Cardiac muscle cell (in vitro differentiated cells and primary cell): ENCODE measurements at places on chromosomes 1 and 21. TPM values are rescaled to one million over a fixed set of nuclear protein-coding genes. Genes with fewer than 3 reads are reported as not detected.

- no peaks in the 10 kb centered on the region for H3K4me1 ChIP-seq
- H3K27ac ChIP-seq, result no peak overlapping the region
- no peak for DNase-seq
- no peak overlapping the region for H3K4me3 ChIP-seq
- H3K27me3 ChIP-seq, result no peaks in the 10 kb centered on the region
Observed at GRCh38 chr1:145758575-145758974, 39.3 kb downstream of the CD160 start.

GUCA2B gene
- total RNA-seq, result not detected in 2 replicates

DNA sequence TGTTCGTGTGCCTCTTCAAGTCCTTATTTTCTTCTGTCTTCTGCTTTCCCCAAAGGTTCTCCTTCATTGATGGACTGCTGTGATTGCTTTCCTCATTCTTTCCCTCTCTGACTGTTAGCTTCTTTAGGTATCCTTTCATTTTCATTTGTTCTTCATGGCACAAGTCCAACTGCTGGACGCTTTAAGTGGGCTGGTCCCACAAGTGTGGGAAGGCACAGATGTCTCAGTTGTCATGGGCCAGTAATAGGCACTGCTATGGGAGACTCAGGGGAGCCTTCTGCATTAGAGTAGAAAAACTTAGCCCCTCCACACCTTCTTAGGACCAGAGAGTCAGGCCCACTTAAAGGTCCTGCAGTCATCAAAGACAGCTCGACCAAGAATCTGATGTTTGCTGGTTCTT lies 122.3 kb upstream of the C1orf105 start:
- no peak overlapping the region for H3K4me3 ChIP-seq
- H3K27ac ChIP-seq, result no peak overlapping the region
- H3K36me3 ChIP-seq, result no peaks in the 10 kb centered on the region
- DNase-seq, result no peak
- H3K4me1 ChIP-seq, result no peaks in the 10 kb centered on the region

LPAR3 gene
- total RNA-seq, result 8.9 and 11.1 TPM in 2 replicates

DNA sequence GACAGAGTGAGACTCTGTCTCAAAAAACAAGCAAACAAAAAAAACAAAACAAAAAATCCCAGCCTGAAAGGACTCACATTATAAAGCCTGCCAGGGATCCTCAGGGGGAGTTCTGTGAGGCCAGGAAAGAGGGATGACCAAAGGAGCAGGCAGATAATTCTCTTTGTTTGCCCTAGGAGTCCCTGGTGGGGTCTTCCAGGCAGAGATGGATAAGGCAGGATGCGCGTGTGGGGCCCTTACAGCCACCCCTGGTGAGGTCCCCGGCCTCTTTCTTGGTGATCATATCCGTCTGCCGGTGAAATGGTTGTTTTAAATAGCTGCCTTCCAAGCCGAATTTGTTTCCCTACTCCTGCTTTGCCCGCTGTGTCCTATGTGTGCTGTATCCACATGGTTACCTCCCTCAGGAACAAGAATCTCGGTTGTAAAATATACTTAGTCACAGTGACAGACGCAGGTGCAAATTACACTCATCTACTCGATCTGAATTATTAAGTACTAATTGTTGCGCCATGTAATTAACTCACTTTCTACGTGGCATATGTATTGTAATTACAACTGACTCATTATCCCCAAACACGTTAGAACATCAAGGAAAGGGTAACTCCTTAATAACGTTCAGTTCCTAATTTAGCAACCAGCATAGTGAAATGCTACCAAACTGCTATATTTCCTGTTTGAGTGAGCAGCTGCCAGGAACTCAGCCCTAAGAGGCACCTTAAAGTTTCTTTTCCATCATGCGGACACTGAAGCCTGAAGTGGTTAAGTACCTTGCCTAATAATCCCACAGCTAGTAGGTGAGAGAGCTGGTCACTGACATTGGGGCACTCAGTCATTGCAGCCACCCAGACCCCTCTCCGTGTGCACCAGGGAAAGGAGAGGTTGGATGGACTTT lies 106.4 kb downstream of the ZSCAN20 start:
- H3K27me3 ChIP-seq, result no peaks in the 10 kb centered on the region
- DNase-seq, result no peak
- peaks cover 6% of the 10 kb centered on the region for H3K4me1 ChIP-seq
- H3K27ac ChIP-seq, result no peak overlapping the region
- H3K36me3 ChIP-seq, result no peaks in the 10 kb centered on the region

GRCh38 chr1:241799416-241799815 lies 48.6 kb upstream of the EXO1 start:
- H3K27me3 ChIP-seq, result no peaks in the 10 kb centered on the region
- DNase-seq, result no peak
- H3K36me3 ChIP-seq, result no peaks in the 10 kb centered on the region

- no peak overlapping the region for H3K27ac ChIP-seq
- no peak for DNase-seq
- H3K4me1 ChIP-seq, result no peaks in the 10 kb centered on the region
- H3K27me3 ChIP-seq, result no peaks in the 10 kb centered on the region
- no peak overlapping the region for H3K4me3 ChIP-seq
- H3K36me3 ChIP-seq, result peaks cover 4% of the 10 kb centered on the region
Observed at GRCh38 chr21:43006874-43007208, 32.5 kb downstream of the PKNOX1 start.

GRCh38 chr1:197027359-197027758 lies 39.7 kb downstream of the F13B start:
- no peak overlapping the region for H3K27ac ChIP-seq
- no peak for DNase-seq
- no peak overlapping the region for H3K4me3 ChIP-seq
- H3K4me1 ChIP-seq, result no peaks in the 10 kb centered on the region
- H3K36me3 ChIP-seq, result no peaks in the 10 kb centered on the region

GRCh38 chr1:91651661-91652071 lies 151.0 kb downstream of the CDC7 start:
- DNase-seq, result no peak
- no peak overlapping the region for H3K27ac ChIP-seq
- no peak overlapping the region for H3K4me3 ChIP-seq
- H3K27me3 ChIP-seq, result no peaks in the 10 kb centered on the region

SMPDL3B gene
- 6.0 and 8.9 TPM in 2 replicates for total RNA-seq

- DNase-seq, result peak; percentile 89
- no peak overlapping the region for H3K27ac ChIP-seq
- no peaks in the 10 kb centered on the region for H3K36me3 ChIP-seq
- H3K27me3 ChIP-seq, result no peaks in the 10 kb centered on the region
- H3K4me3 ChIP-seq, result no peak overlapping the region
Observed at GRCh38 chr1:79603843-79604242, 597.3 kb upstream of the ADGRL4 start.

- H3K4me3 ChIP-seq, result no peak overlapping the region
- H3K4me1 ChIP-seq, result no peaks in the 10 kb centered on the region
- no peaks in the 10 kb centered on the region for H3K36me3 ChIP-seq
- H3K27ac ChIP-seq, result no peak overlapping the region
- DNase-seq, result no peak
Observed at GRCh38 chr1:190812996-190813395, 335.3 kb upstream of the BRINP3 start.

DNA sequence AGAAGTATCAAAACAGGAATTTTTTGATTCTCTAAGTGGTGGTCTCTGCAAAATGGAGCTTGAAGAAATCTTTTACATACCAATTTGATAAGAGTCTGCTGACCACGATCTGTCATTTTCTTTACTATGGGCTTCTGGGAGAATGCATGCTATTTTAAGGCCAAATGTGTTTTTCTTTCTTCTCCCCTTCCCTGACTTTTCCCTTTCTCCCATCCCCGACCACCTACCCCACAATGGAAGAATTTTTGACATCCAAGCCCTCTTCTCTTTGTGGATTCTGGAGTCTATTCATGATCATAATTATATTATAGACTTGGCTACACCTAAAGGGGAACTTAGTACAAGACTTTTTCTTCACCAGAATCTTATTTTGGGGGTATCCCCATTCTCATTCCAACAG lies 31.3 kb downstream of the CNIH4 start:
- peaks cover 48% of the 10 kb centered on the region for H3K36me3 ChIP-seq
- peaks cover 13% of the 10 kb centered on the region for H3K4me1 ChIP-seq
- H3K27me3 ChIP-seq, result no peaks in the 10 kb centered on the region
- no peak overlapping the region for H3K4me3 ChIP-seq
- peak overlapping the region; percentile 81 for H3K27ac ChIP-seq

YARS1 gene
- total RNA-seq, result 77.9 and 80.3 TPM in 2 replicates

DNA sequence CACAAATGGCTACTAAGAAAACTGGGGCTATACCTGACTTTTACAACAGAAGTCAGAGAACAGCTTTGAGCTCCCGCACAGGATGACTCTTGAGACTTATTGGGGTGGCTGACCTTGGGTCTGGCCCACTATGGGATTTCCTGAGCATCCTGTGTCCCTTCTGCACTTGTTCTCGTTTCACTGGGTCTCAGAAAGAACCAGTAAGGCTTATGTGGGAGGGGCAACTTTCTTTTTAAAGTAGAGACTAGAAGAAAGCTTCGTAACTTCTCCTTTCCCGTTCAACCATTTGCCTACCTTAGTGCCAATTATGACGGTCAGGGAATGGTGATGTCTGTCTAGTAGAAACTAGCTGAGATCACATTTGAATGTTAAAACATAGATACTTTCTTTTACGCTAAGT lies 59.5 kb upstream of the C1orf105 start:
- no peak overlapping the region for H3K4me3 ChIP-seq
- no peaks in the 10 kb centered on the region for H3K36me3 ChIP-seq
- H3K27ac ChIP-seq, result no peak overlapping the region
- DNase-seq, result no peak
- H3K27me3 ChIP-seq, result no peaks in the 10 kb centered on the region

GRCh38 chr1:110390692-110391245 lies at the start of gene SLC16A4:
SLC16A4 (minus strand) TSS chr1:110391026; CDS start chr1:110389323, 1,703 bp downstream.
- no peak within 1 kb of the TSS for H3K4me3 ChIP-seq
- no peaks in the 10 kb centered on the region for H3K36me3 ChIP-seq
- no peak within 1 kb of the TSS for H3K27ac ChIP-seq
- H3K4me1 ChIP-seq, result no peaks in the 10 kb centered on the region
- no peaks in the 10 kb centered on the region for H3K27me3 ChIP-seq
- no peak for DNase-seq

SLC22A15 gene
- 2.3 and 2.7 TPM in 2 replicates for total RNA-seq

- H3K4me3 ChIP-seq, result no peak overlapping the region
- peaks cover 100% of the 10 kb centered on the region for H3K27me3 ChIP-seq
- no peaks in the 10 kb centered on the region for H3K36me3 ChIP-seq
- no peak for DNase-seq
- H3K27ac ChIP-seq, result no peak overlapping the region
- no peaks in the 10 kb centered on the region for H3K4me1 ChIP-seq
Observed at GRCh38 chr21:35096959-35097358, 47.9 kb upstream of the RUNX1 start.

- DNase-seq, result no peak
- H3K36me3 ChIP-seq, result no peaks in the 10 kb centered on the region
Observed at GRCh38 chr1:205267306-205267902, 39.7 kb downstream of the TMCC2 start.

VASH2 gene
- total RNA-seq, result 3.4 and 5.9 TPM in 2 replicates

GDAP2 gene
- total RNA-seq, result 5.7 and 16.5 TPM in 2 replicates

PADI3 gene
- total RNA-seq, result 0.04 and 0.24 TPM in 2 replicates

FCRL2 gene
- not detected in 2 replicates for total RNA-seq

DNA sequence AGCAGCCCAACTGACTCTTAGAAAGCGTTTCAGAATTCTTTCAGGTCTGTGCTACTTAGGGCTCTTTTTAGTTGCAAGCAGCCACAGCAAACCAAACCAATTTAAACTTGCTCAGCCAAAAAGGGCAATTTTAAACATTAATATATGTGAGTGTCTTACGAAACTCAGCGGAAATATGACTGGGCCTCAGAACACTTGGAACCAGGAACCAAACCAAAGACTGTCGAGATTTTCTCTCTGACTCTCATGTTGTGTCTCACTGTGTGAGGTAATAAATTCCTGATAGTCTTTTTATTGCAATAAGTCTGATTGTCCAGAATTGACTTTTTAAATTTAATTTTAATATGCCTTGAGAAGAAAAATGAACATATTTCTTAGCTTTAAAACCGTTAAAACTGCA lies 122.3 kb downstream of the SYF2 start:
- H3K27me3 ChIP-seq, result no peaks in the 10 kb centered on the region
- no peaks in the 10 kb centered on the region for H3K4me1 ChIP-seq
- H3K36me3 ChIP-seq, result no peaks in the 10 kb centered on the region
- no peak overlapping the region for H3K27ac ChIP-seq

RGSL1 gene
- not detected in 2 replicates for total RNA-seq

CFHR4 gene
- not detected in 2 replicates for total RNA-seq

TMEM54 gene
- total RNA-seq, result 30.3 and 61.6 TPM in 2 replicates

GRCh38 chr21:33734291-33734690 lies 92.0 kb downstream of the ITSN1 start:
- H3K4me1 ChIP-seq, result peaks cover 69% of the 10 kb centered on the region
- no peak for DNase-seq
- H3K27me3 ChIP-seq, result no peaks in the 10 kb centered on the region
- no peaks in the 10 kb centered on the region for H3K36me3 ChIP-seq

DNA sequence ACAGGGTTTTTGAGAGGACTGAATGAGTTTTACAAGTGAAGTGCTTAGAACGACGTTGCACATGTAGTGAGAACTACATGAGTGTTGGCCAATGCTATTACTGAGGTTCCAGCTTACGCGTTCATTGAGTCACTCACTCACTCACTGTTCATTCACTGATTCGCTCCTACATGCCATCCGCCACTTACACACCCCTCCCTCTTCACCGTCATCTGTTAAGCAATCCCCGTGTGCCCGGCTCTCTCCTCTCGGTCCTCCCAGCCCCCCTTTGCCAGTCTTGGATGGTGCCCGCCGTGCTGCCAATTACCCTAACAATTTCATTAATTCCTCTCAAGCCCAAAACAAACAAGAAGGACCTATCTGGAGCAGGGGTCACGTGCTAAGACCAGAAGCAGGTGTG lies 27.3 kb upstream of the EPHA2 start:
- H3K4me1 ChIP-seq, result peaks cover 7% of the 10 kb centered on the region
- DNase-seq, result peak; percentile 83
- H3K27me3 ChIP-seq, result no peaks in the 10 kb centered on the region
- no peak overlapping the region for H3K4me3 ChIP-seq

DNA sequence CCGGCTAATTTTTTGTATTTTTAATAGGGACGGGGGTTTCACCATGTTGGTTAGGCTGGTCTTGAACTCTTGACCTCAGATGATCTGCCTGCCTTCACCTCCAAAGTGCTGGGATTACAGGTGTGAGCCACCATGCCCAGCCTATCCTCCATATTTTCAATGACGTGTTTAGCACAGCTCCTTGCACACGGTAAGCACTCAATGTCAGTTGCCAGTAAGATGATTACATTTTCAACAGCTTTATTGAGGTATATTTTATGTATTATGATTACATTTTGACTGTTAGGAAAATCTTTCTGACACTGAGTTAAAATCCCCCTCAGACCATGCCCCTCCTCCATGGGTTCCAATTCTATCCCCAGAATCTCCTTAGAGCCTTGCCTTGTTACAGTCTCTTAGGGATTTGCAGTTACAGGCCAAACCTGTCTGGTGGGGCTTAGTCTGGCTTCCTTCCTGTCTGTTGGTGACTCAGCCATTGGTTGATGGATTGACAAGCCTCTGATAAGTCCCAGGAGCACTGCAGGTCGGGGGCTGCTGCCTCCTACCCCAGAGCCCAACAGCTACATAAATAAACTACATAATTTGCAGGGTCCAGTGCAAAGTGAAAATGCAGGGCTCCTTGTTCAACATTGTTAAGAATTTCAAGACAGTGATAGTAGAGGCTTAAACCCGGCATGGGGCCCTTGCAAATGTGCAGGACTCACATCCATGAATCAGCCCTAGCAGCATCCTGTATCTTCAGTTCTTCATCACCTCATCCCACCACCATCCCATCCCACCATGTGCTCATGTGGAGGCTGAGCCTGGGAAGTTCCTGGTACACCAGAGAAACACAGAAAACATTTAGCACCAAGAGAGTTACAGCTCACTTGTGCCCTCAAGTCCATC lies 23.4 kb downstream of the COA7 start:
- H3K36me3 ChIP-seq, result no peaks in the 10 kb centered on the region
- H3K27me3 ChIP-seq, result no peaks in the 10 kb centered on the region
- H3K27ac ChIP-seq, result peak overlapping the region; percentile 66
- no peak for DNase-seq
- no peak overlapping the region for H3K4me3 ChIP-seq

- H3K27ac ChIP-seq, result no peak overlapping the region
- no peaks in the 10 kb centered on the region for H3K27me3 ChIP-seq
- H3K4me1 ChIP-seq, result peaks cover 9% of the 10 kb centered on the region
Observed at GRCh38 chr1:3543076-3544039, 68.0 kb downstream of the MEGF6 start.
